Endodermal cell (in vitro differentiated cells): ENCODE measurements at places on chromosomes 5 and 9. TPM values are rescaled to one million over a fixed set of nuclear protein-coding genes. Genes with fewer than 3 reads are reported as not detected.

Gene MELK
- total RNA-seq, result 44.8 and 45.6 TPM in 2 replicates

DNA sequence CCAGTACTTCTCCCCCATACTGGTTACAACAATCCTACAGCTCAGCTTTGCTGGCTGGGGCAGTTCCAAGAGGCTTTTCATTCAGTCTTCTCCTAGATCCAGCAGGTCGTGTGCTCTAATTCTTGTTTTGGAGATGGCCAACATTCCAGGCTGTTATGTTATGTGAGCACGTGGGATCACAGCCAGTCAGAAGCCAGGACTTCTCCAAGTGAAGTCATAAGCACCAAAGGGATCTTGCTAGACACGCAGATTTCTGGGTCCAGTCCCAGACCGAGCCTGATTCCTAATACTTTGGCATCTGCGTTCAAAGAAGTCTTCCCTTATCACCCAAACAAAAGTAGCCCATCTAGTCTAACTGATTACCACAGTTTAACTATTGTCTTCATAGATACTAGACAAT is 1.4 kb upstream of the LARP1 start:
- H3K27ac ChIP-seq, result no peak overlapping the region
- H3K4me1 ChIP-seq, result peaks cover 11% of the 10 kb centered on the region

Gene FLT4
- 6.9 and 7.4 TPM in 2 replicates for total RNA-seq

- no peaks in the 10 kb centered on the region for H3K4me1 ChIP-seq
- no peak overlapping the region for H3K27ac ChIP-seq
- no peaks in the 10 kb centered on the region for H3K36me3 ChIP-seq
- no peak for DNase-seq
- H3K27me3 ChIP-seq, result peaks cover 15% of the 10 kb centered on the region
Measured at GRCh38 chr9:124191691-124192395, 65.9 kb upstream of the NEK6 start.

GRCh38 chr5:66828046-66828547 is 231.9 kb downstream of the MAST4 start:
- peak overlapping the region; percentile 77 for H3K4me3 ChIP-seq
- H3K27ac ChIP-seq, result no peak overlapping the region
- peaks cover 20% of the 10 kb centered on the region for H3K4me1 ChIP-seq
- peaks cover 26% of the 10 kb centered on the region for H3K27me3 ChIP-seq
- peak; percentile 77 for DNase-seq

- no peak for DNase-seq
- no peaks in the 10 kb centered on the region for H3K4me1 ChIP-seq
- no peaks in the 10 kb centered on the region for H3K27me3 ChIP-seq
- no peak overlapping the region for H3K27ac ChIP-seq
- no peak overlapping the region for H3K4me3 ChIP-seq
- no peaks in the 10 kb centered on the region for H3K36me3 ChIP-seq
Measured at GRCh38 chr9:126494264-126494663, 119.5 kb upstream of the LMX1B start.

Gene PCDHGA12
- total RNA-seq, result 1.8 and 4.1 TPM in 2 replicates

- peak overlapping the region; percentile 96 for H3K27ac ChIP-seq
- H3K27me3 ChIP-seq, result peaks cover 14% of the 10 kb centered on the region
- H3K4me1 ChIP-seq, result peaks cover 9% of the 10 kb centered on the region
- no peaks in the 10 kb centered on the region for H3K36me3 ChIP-seq
- peak overlapping the region; percentile 85 for H3K4me3 ChIP-seq
Measured at GRCh38 chr9:89603767-89604665, 796 bp upstream of the GADD45G start.

DNA sequence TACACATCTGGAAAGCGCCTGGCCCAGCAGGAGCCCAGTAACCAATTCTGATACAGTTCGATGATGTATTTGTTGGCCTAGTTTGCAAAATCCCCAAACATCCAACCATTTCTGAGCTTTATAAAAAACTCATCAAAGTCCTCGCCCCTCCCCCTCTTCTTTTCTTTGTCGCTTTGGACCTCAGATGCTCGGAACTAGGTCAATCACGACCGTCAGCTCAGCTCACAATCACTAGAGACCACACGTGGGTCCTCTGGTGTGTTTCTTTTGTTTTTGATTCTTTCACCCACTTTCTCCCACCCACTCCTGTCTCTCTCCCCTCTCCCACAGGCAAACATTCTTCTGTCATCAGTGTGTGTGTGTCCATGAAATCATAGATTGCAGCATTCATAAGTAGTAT is 26.7 kb upstream of the ZBTB43 start:
- H3K36me3 ChIP-seq, result no peaks in the 10 kb centered on the region
- H3K27me3 ChIP-seq, result peaks cover 18% of the 10 kb centered on the region
- no peak for DNase-seq
- no peak overlapping the region for H3K4me3 ChIP-seq
- no peak overlapping the region for H3K27ac ChIP-seq

- H3K36me3 ChIP-seq, result no peaks in the 10 kb centered on the region
- H3K27me3 ChIP-seq, result no peaks in the 10 kb centered on the region
- H3K27ac ChIP-seq, result no peak overlapping the region
- H3K4me3 ChIP-seq, result no peak overlapping the region
- no peaks in the 10 kb centered on the region for H3K4me1 ChIP-seq
Measured at GRCh38 chr5:148924817-148925216, 98.4 kb downstream of the ADRB2 start.

Gene BTNL3
- not detected in 3 replicates for total RNA-seq

Gene MARVELD2
- 28.8 to 39.3 TPM (median 38.0 TPM) in 3 replicates for total RNA-seq

DNA sequence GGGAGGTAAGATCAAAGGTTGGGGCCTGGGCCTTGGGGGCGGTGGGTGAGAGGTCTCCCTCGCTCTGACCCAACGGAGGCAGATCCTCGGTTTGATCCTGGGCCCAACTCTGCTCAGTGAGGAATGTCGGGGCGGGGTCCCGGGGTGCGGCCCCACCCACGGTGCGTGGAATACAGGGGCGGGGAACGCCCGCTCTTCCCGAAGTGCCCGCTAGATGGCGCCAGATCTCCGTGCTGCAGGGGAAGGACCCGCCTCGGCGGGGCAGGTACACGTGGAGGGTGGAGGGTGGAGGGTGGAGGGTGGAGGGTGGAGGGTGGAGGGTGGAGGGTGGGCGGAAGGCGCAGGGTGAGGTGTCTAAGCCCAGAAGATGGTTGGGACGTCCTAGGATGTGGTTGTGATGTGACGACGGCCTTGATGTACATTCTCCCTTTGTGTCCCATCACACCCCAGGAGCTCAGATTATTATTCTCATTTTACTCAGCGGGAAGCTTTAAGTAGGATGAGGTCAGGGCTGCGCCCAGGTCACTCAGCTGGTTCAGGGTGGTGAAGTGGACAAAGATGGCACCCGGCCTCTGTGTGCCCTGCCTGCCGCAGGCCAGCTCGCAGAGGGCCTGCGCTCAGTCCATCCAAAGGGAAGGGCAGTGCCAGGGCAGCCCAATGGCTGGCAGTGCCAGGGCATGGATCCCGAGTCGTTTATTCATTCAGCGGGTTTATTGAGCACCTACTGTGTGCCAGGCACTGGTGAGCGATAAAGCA is 9.4 kb upstream of the RPS14 start:
- H3K27me3 ChIP-seq, result no peaks in the 10 kb centered on the region
- no peak overlapping the region for H3K27ac ChIP-seq
- H3K4me3 ChIP-seq, result no peak overlapping the region
- H3K4me1 ChIP-seq, result peaks cover 6% of the 10 kb centered on the region
- DNase-seq, result peak; percentile 94

Gene RASGRF2
- total RNA-seq, result 0.46 to 0.82 TPM (median 0.64 TPM) in 3 replicates

DNA sequence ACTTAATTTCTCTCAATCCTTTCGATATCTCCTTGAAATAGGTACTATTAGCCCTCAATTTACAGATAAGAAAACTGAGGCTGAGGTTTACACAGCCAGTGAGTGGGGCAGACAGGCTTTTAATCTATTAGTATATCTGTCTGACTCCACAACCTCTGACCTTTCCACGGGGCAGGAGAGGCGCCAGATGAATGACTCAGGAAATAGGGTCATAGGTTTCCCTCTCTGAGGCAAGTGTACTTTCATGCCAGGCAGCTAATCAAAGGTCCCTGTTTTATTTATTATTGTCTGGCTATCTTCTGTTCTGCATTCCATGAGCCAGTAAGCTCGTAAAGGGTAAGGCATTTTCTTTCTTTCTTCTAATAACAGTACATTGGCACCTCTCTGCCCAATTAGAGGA is 79.6 kb upstream of the KLF4 start:
- no peaks in the 10 kb centered on the region for H3K27me3 ChIP-seq
- H3K4me1 ChIP-seq, result no peaks in the 10 kb centered on the region

Gene FAM81B
- total RNA-seq, result not detected in 2 replicates

DNA sequence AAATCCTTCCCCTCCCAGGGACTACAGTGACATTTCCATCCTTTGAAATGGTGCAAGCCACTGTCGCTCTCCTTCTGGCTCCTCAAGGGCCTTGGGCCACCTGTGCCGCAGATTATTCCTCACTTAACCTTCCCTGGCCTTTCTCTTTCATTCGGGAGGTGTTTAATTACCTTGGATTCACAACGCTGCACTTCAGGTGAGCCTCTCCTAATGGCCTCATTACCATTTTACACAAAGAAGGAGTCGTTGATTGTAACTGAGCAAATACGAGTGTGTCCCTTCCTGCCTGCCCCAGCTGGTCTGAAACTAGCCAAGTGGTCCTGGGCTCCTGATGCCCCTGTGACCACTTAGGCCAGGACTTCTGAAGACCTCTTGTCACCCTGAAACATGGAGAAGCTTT is 205.0 kb downstream of the CRB2 start:
- no peak overlapping the region for H3K27ac ChIP-seq
- no peaks in the 10 kb centered on the region for H3K27me3 ChIP-seq
- DNase-seq, result peak; percentile 68
- no peaks in the 10 kb centered on the region for H3K36me3 ChIP-seq
- H3K4me3 ChIP-seq, result no peak overlapping the region

DNA sequence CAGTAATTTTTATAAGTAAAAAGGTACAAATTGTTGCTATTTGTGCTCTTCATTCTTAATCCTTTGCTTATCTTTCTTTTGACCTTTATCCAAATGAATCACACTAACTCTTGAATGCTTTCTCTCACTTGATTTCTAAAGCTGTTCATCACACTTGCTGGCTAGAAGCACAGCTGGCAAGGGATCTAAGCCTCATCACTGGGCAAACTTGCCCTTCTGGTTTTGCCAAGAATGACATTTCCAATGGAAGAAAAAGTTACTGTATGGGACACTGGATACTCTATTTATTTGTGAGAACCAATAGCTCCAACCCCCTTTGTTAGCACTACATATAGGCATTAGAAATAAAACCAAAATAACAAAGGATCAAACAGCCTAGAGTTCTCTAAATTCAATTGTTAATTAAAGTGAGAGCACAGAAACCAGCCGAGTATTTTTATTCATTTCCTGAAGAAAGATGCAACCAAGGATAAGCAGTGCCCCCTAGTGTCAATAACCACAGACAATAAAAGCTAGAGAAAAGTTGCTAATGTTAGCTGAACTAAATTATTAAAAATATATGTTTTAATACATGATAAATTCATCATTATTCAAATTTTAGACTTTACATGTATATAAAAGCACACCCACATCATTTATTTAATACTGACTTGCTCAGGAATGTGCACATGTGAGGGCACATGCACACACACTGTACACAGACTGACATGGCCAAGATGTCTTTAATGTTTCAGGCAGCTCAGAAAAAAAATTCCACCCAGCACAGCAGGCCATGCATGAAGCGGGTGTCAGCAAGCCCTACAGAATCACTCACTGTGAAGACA is 59.8 kb upstream of the POU5F2 start:
- peak overlapping the region; percentile 54 for H3K27ac ChIP-seq
- no peak for DNase-seq
- H3K4me1 ChIP-seq, result peaks cover 5% of the 10 kb centered on the region
